ENCODE measurements at places on chromosomes 12 and 14.

GRCh38 chr12:87689196-87689595 is 340.0 kb downstream of the C12orf50 start:
- no peak for DNase-seq

GRCh38 chr12:31773223-31773750 is 44.5 kb upstream of the AMN1 start:
- DNase-seq: no peak

DNA sequence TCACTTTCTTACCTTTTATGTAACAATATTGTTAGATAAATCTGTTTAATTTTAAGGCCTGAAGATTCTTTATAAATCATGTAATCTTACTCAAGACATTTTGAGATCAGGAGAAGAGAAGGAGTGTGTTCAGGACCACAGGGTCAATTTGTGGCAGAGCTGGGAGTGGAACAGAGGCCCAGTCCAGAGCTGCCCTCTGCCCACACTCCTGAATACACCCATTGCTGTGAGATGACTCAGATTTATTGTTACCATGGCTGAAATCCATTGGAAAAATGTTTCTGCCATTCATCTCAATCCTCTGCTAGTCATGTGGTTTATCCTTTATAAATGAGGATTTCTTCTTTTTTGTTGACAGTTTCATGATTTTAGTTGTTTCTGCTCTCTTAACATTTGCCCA is 100.5 kb upstream of the STXBP6 start:
- DNase-seq: no peak

GRCh38 chr14:81176241-81176640 is 44.5 kb downstream of the GTF2A1 start:
- DNase-seq: no peak

DNA sequence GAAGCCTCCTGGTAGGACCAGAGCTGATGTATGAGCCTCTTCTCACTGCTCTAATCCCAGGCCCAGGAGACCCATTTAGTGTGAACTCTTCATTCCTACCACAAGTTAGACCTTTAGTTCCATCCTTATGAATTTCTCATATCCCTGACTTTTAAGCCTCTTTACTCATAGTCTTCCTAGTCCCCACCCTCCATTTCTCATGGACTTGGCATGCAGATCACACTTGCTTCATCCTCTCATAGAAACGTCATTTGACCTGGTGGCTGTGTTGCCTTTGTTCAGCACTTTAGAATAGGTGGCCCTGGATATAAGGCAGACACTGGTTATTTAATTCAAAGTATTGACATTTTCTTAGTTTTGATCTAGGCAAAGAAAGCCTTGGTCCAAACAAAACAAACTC is 99.5 kb downstream of the SLC16A7 start:
- DNase-seq: no peak

- DNase-seq: no peak
Observed at GRCh38 chr14:75361751-75362433, 65.9 kb upstream of the JDP2 start.

DNA sequence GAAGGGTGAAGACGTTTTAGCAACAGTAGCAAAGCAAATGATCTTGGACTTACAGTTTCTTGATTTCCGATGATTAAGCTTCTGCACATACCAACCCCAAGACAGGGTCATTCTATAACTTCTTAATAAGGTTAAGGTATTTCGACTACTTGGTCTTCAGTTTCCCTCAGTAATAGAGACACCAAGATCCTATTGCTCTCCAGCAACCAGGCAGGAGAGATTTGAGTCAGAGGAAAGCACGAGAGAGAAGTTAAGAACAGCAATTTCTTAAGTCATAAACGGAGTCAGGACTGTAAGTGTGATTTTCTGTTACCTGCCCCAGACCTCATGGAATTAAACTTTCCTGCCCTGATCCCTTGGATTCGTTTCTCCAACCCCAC is 215.6 kb downstream of the TTC8 start:
- no peak for DNase-seq

- no peak for DNase-seq
Observed at GRCh38 chr12:9999016-9999415, at the start of gene CLEC1B. TSS of gene CLEC1B (minus strand) at chr12:9999121. CDS start at chr12:9999100, 21 bp downstream.

DNA sequence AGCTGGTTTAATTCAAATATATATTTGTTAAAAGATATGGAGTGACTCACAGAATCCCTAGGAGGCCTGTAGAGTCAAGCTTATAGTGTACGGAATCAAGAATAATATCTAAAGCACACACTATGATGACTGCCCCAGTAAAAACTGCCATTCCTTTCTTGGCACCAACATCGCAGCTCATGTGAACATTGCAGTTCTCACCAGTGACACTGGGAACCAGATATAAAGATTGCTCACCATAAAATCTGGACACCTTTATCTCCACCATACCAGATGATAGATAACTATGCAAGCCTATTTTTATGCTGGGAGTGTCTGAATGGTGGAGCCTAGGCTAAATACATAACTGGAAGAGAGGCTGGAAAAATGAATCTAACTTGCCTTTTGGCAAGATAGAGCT is 463.9 kb upstream of the TBX3 start:
- no peak for DNase-seq

GRCh38 chr12:68287106-68287505 is 33.7 kb upstream of the IL22 start:
- DNase-seq: no peak

GRCh38 chr14:100202712-100203111 is 36.2 kb upstream of the YY1 start:
- no peak for DNase-seq

GRCh38 chr14:47715330-47715729 is 39.9 kb upstream of the MDGA2 start:
- DNase-seq: no peak

- DNase-seq: no peak
Observed at GRCh38 chr12:57380300-57380699, 50.5 kb downstream of the R3HDM2 start.

DNA sequence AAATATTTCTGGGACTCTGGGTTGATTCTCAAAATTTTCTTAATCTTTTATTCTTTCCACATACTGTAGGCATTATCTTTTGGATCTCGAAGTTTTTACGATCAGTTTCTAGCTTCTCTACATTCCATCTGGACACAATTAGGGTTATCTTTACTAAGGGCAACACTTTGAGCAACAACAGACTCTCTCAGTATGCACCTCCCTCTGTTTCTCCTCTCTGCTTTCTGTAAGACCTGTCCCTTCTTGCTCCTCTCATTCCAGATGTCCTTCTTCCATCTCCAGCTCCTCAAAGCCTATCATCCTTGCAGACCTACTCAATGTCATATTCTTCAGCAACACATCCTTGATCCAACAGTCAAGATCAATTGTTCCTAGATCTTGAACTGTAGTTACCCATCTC is 457.0 kb downstream of the SLC6A15 start:
- no peak for DNase-seq

DNA sequence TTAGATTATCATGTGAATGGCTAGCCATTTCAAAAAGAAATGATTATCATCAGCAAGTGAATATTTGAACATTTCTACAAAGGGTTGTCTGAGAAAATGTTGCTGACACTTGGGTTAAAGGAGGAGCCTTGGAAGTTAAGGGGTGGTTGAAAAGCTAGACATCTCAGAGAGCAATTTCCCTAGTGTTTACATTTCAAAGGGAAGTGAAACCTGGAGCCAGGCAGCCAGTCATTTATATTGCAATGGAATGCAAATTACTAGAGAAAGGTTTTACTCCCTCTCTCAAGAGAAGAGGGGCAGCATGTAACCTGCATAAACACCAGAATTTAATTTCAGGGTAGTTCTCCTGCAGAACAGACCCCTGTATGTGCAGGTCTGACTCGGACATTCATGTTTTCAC is 279.0 kb downstream of the SLC16A7 start:
- DNase-seq: no peak

DNA sequence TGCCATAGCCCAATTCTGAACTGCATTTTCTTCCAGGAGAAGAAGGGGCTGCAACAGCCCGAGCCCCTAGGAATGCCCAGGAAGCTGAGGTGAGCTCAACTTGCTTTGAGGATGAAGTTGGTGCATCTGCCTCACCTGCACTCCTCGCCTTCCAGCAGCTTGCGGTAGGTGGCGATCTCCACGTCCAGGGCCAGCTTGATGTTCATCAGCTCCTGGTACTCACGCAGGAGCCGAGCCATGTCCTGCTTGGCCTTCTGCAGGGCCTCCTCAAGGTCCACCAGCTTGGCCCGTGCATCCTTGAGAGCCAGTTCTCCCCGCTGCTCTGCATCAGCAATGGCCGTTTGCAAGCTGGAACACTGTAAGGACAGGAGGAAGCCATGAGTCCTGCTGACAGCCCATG is 6.0 kb downstream of the KRT75 start:
- DNase-seq: no peak

DNA sequence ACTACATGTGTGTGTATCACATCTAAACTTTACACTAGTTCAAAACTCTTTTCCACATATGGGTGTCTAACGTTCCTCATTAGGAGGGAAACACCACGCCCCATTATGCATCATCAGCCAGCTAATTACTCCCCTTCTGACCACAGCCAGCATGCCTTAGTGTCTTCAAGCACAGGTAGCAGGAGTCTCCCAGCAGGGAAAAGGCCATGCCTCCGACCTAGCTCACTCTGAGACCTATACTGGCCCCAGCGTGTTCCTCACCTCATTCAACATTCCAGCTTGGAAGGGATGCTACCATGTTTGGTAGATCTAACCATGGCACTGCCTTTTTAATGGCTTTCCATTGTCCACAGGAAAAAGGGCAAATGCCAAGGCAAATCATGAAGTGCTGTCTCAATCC is 66.1 kb upstream of the PRB2 start:
- no peak for DNase-seq

DNA sequence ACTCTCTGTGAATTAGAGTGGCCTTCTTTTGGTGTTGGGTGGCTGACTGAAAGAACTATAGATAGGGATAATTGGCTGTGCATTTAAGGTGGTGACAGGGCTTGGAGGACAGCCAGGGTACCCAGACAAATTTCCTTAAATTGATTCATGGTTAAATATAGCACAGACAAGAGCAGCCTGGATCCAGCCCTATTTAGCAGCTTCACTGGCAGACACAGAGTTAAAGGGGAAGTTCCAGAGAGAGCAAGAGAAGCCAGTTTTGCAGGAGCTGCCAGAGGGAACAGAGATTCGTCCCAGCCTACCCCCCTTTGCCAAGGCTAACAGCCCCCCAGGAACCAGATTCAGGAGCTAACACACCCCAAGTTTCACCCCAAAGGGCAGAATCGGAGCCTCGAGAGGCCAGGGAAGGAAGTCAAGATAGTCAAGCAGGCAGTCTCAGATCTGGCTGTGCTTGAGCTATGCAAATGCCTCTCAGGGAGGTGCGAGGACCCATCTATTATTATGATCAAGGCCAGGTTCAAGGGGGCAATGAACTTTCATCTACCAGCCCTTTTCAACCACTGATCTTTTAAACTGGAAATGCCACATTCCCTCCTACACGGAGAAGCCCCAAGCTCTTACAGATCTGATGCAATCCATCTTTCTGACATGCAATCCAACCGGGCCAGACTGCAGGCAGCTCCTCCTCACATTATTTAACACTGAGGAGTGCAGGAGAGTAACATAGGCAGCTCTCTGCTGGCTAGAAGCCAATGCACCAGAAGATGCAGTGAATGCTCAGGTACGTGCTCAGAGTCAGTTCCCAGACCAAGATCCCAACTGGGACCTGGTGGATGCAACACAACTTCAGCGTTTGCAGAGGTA is 58.2 kb downstream of the DHRS2 start:
- no peak for DNase-seq

DNA sequence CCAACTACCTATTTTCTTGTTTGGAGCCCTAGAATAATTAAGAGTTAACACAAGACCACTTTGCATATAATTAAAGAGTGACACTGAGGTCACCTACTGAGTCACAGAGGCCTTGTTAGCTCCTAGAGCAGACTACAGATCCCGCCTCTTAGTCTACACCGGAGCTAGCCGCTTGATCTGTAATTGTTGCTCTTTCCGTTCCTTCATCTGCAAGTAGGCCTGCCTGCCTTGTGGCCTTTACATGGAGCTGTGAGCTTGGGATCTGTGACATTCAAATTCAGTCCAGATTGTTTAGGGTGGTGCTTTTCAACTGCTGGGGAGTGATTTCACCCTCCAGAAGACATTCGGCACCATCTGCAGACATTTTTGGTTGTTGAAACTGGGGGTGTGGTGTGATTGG is 5.6 kb upstream of the DYNLL1 start:
- no peak for DNase-seq

DNA sequence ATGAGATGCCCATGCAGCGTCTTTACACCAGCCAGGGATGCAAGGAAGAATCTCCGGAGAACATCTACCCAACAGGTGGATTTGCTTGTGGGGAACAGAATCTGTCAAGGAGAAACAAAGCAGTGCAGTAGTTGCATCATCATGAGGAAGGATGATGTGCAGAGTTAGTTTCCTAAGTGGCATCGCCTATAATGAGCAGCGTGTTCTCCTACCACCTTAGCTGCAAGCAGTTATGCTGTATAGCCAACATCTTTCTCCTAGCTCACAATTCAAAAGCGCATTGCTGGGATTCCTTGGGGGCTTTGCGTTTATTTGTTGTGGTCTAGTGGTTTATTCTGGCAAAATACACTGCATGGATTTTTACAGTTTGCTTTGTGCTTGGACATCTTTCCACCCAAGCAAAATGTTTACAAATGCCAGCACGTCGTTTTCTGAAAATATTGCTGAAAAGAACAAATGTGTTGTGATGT is 233.0 kb downstream of the RGS6 start:
- DNase-seq: no peak

GRCh38 chr12:10584415-10584814 is 29.0 kb downstream of the MAGOHB start:
- DNase-seq: no peak

GRCh38 chr12:110661337-110661972 is 27.5 kb downstream of the HVCN1 start:
- DNase-seq: peak; percentile 80

DNA sequence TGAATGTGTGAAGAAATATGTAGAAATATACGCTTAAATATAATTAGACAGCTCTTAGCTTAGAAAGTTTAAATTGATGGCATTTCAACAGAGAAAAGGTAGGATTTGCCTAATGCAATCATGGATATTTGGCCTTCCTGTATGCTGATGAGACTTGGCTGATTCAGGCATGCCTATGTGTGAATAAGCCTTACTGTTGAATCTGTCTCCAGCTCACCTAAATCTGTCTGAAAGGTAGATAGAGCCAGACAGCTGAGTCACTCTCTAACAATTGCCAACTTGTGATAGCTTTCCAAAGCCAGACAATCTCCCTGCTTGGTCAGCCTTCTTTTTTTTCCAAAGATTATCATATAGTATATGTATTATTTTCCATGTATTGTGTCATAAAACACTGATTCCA is 92.8 kb upstream of the FLRT2 start:
- no peak for DNase-seq

- DNase-seq: no peak
Observed at GRCh38 chr14:47917344-47917954, 242.0 kb upstream of the MDGA2 start.
